Natural killer cell treated with Interleukin-12 subunit alpha and Interleukin-12 subunit beta and Interleukin-15 and Interleukin-18, amount 100 ng/mL, for 72 hours (primary cell): ENCODE measurements at places on chromosomes 1 and 21.

- no peaks in the 10 kb centered on the region for H3K27me3 ChIP-seq
- no peaks in the 10 kb centered on the region for H3K36me3 ChIP-seq
- H3K4me1 ChIP-seq, result peaks cover 35% of the 10 kb centered on the region
- DNase-seq, result no peak
- no peak overlapping the region for H3K4me3 ChIP-seq
These were observed 1.1 kb upstream of the CACYBP start for GRCh38 chr1:174998569-174999215.

- peaks cover 42% of the 10 kb centered on the region for H3K27me3 ChIP-seq
- H3K36me3 ChIP-seq, result no peaks in the 10 kb centered on the region
- H3K4me1 ChIP-seq, result no peaks in the 10 kb centered on the region
- H3K27ac ChIP-seq, result no peak overlapping the region
- no peak overlapping the region for H3K4me3 ChIP-seq
These were observed 98.4 kb upstream of the TNR start for GRCh38 chr1:175841738-175842187.

GRCh38 chr1:218480588-218481099 is 135.5 kb downstream of the TGFB2 start:
- H3K36me3 ChIP-seq, result no peaks in the 10 kb centered on the region
- H3K27ac ChIP-seq, result no peak overlapping the region
- H3K27me3 ChIP-seq, result no peaks in the 10 kb centered on the region
- no peak overlapping the region for H3K4me3 ChIP-seq
- no peaks in the 10 kb centered on the region for H3K4me1 ChIP-seq

GRCh38 chr1:74162333-74162732 is 35.6 kb downstream of the LRRIQ3 start:
- no peaks in the 10 kb centered on the region for H3K4me1 ChIP-seq
- no peak overlapping the region for H3K27ac ChIP-seq
- no peak overlapping the region for H3K4me3 ChIP-seq
- peaks cover 5% of the 10 kb centered on the region for H3K36me3 ChIP-seq
- no peaks in the 10 kb centered on the region for H3K27me3 ChIP-seq

- H3K27ac ChIP-seq, result no peak overlapping the region
- no peak overlapping the region for H3K4me3 ChIP-seq
- H3K27me3 ChIP-seq, result no peaks in the 10 kb centered on the region
- DNase-seq, result no peak
- H3K4me1 ChIP-seq, result no peaks in the 10 kb centered on the region
- peaks cover 19% of the 10 kb centered on the region for H3K36me3 ChIP-seq
These were observed 28.1 kb downstream of the KCTD3 start for GRCh38 chr1:215595231-215595630.

DNA sequence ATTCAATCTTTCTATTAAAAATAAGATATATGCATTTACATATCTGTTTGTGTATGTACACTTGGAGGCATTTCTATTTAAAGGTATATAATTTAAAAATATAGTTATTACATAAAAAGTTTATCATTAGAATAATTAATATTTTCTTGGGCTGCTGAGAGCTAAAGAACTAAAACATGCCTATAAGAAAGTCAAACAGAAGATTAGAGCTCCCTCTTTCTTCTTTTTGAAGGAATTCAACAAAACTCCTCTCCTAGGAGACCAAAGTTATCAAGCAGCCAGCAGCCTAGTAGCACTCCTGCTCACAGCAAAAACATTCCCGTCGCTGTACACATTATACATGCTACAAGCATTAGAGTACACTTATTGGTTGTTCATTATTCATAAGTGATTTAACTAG is 216.4 kb downstream of the VAV3 start:
- no peak overlapping the region for H3K27ac ChIP-seq
- H3K27me3 ChIP-seq, result no peaks in the 10 kb centered on the region
- H3K4me3 ChIP-seq, result no peak overlapping the region
- H3K4me1 ChIP-seq, result no peaks in the 10 kb centered on the region
- peaks cover 4% of the 10 kb centered on the region for H3K36me3 ChIP-seq

DNA sequence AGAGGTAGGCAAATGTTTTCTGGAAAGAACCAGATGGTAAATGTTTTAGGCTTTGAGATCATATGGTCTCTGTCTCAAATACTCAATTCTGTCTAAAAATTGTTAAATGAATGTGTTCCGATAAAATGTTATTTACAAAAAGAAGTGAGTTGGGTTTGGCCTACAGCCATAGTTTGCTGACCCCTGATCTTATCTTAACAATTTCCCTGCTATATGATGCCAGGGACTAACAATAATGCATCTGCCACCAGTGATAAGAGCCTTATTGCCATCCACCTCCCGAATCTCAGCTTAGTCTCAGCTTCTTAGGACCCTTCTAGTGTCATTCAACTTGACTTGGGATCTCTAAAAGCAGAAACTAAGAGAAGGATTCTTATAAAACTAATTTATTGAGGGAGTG is 208.5 kb upstream of the ADGRL2 start:
- DNase-seq, result no peak
- no peak overlapping the region for H3K4me3 ChIP-seq
- no peaks in the 10 kb centered on the region for H3K27me3 ChIP-seq

- no peaks in the 10 kb centered on the region for H3K36me3 ChIP-seq
- no peak overlapping the region for H3K4me3 ChIP-seq
- DNase-seq, result no peak
- no peak overlapping the region for H3K27ac ChIP-seq
- peaks cover 16% of the 10 kb centered on the region for H3K4me1 ChIP-seq
- no peaks in the 10 kb centered on the region for H3K27me3 ChIP-seq
These were observed 361.5 kb downstream of the HHAT start for GRCh38 chr1:210690236-210690635.

DNA sequence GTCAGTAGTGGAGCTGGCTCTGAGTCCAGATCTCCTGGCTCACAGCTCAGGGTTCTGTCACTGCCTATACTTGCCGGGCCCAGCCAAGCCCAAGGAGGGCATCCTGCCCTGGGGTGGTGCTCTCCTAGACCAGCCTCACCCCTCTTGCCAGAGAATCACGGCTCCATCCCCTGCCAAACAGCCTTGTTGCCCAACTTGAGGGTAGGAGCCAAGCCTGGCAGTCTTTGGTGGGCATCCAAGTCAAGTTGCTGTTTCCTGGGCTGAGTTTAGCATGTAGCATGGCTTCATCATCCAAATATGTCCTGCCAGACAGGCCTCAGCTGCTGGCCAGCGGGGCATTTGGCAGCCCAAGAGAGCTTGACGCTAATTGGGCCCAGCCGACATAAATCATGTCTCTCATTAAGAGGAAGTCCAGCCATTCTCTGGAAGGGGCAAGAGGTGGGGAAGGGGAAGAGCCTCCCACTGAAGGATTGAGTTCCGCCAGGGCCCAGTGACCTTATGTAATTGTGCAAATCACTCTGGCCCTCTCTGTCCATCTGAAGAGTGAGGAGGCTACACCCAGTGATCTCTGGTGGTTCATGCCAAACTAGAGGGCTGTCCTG is 22.6 kb upstream of the TRABD2B start:
- no peaks in the 10 kb centered on the region for H3K4me1 ChIP-seq
- no peak for DNase-seq
- H3K4me3 ChIP-seq, result no peak overlapping the region
- no peak overlapping the region for H3K27ac ChIP-seq
- peaks cover 21% of the 10 kb centered on the region for H3K27me3 ChIP-seq

DNA sequence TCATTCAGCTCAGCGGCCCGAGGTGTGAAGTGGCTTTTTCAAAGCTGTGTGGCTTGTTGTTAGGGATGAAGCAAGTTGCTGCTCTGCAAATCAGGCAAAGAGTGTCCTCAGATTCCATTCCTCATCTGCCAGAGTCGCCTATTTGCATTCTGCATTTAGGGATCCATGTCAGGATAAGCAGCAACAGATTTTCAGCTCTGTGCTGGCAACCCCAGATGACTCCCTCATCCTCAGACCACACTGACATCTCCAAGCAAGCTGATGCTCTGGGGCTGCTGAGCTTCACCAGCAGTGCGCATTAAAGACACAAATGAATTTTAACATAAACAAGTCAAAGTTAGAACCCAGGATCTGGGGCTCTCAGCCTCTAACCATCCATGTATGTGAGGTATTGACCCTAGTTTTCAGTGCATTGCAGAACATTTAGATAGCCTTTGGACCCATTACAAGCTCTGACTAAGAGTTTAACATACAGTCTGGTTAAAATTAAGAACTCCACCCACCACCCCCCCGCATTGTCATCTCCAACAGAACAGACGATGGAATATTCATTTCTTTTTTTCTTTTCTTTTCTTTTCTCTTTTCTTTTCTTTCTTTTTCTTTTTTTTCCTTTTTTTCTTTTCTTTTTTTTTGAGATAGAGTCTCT is 10.9 kb downstream of the CFAP107 start:
- no peak for DNase-seq
- no peak overlapping the region for H3K27ac ChIP-seq
- no peaks in the 10 kb centered on the region for H3K36me3 ChIP-seq
- H3K4me1 ChIP-seq, result no peaks in the 10 kb centered on the region
- peaks cover 51% of the 10 kb centered on the region for H3K27me3 ChIP-seq

DNA sequence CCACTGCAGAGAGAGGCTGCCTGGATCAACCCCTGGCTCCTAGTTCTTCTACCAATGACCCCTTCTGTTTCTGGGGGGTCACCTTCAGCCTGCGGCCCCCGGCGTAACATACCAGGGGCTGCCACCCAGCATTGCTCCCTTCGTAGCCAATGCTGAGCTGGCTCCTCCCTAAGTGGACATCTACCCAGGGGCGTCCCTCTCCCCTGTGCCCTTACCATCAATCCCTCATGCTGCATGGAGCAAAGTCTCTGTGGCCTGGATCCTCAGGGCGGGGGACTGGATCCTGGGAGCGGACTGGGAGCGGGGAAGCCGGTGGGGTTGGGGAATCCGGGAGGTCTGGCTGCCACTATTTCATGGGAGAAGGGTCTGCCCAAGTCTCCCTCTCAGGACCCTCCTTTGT is 28.6 kb downstream of the TRIM67 start:
- no peak for DNase-seq
- H3K27ac ChIP-seq, result no peak overlapping the region
- peaks cover 24% of the 10 kb centered on the region for H3K27me3 ChIP-seq

GRCh38 chr1:94962409-94963265 is 35.7 kb upstream of the CNN3 start:
- H3K27me3 ChIP-seq, result no peaks in the 10 kb centered on the region
- DNase-seq, result peak; percentile 64
- no peaks in the 10 kb centered on the region for H3K36me3 ChIP-seq
- peak overlapping the region; percentile 81 for H3K27ac ChIP-seq

DNA sequence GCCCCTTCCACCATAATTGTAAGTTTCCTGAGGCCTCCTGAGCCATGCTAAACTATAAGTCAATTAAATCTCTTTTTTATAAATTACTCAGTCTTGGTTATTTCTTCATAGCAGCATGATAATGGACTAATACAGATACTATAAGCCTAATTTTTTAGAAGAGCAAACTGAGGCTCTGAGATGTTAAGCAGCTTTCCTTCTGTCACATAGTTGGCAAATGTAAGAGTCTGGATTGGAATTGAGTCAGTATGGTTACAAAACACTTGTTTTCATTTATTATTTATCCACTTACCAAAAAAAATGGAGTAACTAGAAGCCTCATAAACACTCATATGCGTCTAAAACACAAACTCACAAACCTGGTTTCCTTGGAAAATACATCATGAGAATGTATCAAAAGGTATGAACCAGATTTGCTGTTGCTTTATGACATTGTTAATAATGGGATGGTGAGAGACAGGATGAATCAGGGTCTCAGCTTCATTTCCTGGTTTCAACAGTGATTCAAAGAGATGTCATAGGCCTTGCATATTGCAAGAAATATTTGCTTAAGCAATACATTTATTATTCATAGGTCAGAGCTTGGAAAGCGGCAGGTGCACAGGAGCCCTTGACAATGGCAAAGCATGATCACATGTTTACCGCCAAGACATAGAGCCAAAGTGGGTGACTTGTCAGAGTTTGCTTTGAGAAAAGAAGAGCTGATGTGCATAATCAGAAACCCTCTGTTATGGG is 221.5 kb downstream of the GRIK1 start:
- no peak overlapping the region for H3K4me3 ChIP-seq
- no peaks in the 10 kb centered on the region for H3K4me1 ChIP-seq
- H3K27me3 ChIP-seq, result no peaks in the 10 kb centered on the region
- no peaks in the 10 kb centered on the region for H3K36me3 ChIP-seq
- no peak overlapping the region for H3K27ac ChIP-seq

- DNase-seq, result peak; percentile 77
- H3K27me3 ChIP-seq, result no peaks in the 10 kb centered on the region
- peak overlapping the region; percentile 39 for H3K4me3 ChIP-seq
- H3K27ac ChIP-seq, result no peak overlapping the region
- no peaks in the 10 kb centered on the region for H3K36me3 ChIP-seq
- H3K4me1 ChIP-seq, result no peaks in the 10 kb centered on the region
These were observed 35.1 kb downstream of the PTPRF start for GRCh38 chr1:43565600-43566360.

DNA sequence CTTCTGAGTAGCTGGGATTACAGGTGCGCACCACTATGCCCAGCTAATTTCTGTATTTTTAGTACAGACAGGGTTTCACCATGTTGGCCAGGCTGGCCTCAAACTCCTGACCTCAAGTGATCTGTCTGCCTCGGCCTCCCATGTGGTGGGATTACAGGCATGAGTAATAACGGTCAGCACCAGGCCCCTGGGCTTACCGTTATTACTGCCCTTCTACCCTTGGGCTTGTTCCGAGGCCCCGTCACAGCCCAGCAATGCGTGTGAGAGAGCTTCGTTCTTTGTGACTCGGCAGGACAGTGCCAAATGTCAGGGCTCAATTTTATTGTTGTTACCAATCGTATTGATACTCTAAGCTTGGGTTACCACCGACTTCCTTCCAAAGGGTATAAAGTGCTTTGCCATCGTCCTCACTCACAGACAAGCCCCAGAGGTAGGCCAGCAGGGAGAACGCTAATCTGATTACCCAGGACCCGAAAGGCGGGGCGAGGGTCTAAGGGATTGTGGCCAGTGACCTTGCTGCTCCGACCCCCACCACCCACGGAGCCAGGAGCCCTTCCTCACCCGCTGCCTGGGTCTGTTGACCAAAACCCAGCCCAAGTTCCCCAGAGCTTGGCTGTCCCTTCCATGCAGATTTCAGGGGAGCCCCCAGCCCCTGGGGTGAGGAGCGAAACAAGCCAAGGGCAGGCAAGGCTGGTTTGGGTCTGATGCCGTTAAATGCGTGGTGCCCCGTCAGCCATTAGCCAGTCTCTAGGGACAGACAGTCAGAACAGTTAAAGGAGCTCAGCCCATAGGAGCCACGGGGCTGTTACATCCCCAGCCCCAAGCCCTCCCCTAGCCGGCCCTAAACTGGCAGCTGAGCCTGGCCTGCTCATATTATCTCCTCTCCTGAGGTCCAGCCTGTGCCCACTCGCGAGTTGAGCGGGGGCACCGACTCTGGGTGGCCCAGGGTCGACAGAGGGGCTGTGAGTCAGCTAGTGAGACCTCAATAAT is 54.9 kb upstream of the CASZ1 start:
- peaks cover 7% of the 10 kb centered on the region for H3K27me3 ChIP-seq
- no peak for DNase-seq
- no peaks in the 10 kb centered on the region for H3K4me1 ChIP-seq
- H3K36me3 ChIP-seq, result no peaks in the 10 kb centered on the region
- H3K27ac ChIP-seq, result no peak overlapping the region

DNA sequence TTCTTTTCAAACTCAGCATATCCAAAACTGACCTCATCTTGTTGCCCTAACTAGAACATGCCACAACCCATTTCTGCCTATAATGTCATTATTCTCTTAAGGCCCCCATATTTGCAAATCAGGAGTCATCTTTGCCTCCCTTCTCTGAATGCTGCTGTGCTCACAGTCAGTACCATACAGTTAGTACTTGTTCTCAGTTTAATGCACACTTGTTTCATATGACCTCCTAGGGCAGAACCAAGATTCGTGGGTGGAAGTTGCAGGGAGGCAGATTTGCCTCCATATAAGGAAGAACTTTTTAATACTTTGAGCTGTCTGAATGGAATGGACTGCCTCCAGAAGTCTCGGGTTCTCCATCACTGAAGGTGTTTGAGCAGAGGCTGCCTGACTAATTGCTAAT is 9.2 kb downstream of the CAP1 start:
- DNase-seq, result no peak
- H3K4me3 ChIP-seq, result peak overlapping the region; percentile 50
- peaks cover 18% of the 10 kb centered on the region for H3K36me3 ChIP-seq
- no peaks in the 10 kb centered on the region for H3K27me3 ChIP-seq
